Lower leg skin (tissue), 4 donors: ENCODE measurements at places on chromosomes 16 and 17.

DNA sequence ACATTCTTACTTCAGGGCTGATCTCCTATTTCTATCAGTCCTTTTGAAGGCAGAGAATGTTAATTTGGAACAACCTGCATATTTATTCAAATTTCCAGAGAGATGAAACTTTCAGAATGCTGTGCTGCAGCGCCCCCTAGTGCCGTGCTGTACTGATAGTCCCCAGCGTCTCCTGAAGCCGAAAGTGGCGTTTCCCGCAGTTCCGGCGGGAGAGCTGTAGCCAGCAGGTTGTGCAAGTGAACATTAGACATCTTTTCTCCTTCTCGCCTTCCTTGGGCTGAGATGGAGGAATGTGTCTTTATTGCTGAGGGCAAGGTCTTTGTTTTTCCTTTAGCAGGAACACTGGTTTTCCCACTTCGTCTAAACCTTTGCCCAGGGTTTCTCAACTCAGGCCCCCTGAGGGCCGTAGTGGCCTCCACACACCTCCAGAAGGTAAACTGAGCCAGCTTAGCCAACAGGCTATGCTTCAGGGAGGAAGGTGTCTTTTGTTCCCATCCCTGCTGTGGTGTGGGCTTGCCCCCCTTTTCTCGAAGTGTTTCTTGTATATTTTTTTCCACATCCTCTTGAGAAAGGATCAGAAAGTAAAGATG is 26.4 kb downstream of the USP10 start:
- peak; percentile 89 for DNase-seq

GRCh38 chr16:28321700-28322411 is 29.5 kb downstream of the SBK1 start:
- DNase-seq: no peak

DNA sequence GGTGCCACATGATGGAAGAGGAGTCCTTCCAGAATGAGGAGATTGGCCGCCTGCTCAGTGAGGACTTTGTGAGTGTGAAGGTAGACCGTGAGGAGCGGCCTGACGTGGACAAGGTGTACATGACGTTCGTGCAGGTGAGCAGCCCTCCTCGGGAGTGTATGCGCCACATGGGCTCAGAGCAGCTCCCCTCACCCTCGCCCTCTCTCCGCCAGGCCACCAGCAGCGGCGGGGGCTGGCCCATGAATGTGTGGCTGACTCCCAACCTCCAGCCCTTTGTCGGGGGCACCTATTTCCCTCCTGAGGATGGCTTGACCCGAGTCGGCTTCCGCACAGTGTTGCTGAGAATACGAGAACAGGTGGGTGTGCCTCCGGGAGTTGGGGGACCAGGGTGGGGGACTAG is 1.9 kb downstream of the SPATA20 start:
- no peak for DNase-seq

DNA sequence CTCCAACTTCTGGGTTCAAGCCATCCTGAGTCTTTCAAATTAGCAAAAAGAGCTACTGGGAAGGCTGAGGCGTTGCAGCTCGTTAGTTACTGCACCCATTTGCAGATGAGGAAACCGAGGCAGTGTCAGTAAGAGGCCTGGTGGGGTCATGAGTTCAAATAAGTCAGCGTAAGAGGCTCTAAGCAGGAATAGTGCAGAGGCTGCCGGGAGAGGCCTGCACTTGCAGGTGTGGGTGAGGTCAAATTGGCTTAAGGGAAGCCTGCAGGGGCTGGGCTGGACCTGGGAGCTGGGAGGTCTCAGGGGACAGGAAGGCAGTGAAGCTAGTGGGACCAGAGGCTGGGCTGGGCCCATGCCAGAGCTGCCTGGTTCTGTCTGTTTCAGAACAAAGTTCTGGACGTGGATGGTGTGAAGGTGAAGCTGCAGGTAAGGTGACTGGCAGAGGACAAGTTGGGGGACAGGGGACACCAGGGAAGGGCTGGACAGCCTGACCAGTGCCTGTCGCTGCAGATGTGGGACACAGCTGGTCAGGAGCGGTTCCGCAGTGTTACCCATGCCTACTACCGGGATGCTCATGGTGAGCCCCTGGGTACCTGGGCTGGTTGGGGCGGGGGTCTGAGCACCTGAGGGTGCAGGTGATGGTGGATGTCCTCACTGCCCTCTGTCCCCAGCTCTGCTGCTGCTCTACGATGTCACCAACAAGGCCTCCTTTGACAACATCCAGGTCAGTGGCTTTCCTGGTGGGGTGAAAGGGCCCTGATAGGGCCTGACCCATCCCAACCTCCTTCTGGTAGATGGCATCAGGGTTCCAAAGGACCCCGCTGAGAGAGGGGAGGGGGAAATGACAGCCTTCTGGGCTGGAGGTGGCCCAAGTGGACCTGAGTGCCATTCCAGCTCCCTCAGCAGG is 3.0 kb downstream of the RAB26 start:
- no peak for DNase-seq

GRCh38 chr17:1420163-1420562 is 20.1 kb upstream of the YWHAE start:
- no peak for DNase-seq

DNA sequence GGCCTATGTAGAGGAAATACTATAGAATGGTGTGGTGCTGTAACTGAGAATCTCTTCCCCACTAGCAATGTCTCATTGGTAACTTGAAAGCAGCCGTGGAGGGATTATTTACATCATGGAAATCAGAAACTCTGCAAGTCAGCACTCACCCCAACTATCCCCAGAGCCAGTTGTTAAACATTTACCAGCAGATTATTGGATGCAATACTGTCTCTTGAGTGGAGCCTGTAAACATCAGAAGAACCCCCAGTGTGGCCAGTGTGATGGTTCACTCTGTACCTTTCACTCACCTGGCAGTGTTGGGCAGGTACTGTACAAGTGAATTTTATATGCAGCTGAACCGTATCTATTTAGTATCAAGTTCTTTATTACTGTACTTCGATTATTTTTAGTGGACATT is 299.8 kb upstream of the SALL1 start:
- DNase-seq: no peak

DNA sequence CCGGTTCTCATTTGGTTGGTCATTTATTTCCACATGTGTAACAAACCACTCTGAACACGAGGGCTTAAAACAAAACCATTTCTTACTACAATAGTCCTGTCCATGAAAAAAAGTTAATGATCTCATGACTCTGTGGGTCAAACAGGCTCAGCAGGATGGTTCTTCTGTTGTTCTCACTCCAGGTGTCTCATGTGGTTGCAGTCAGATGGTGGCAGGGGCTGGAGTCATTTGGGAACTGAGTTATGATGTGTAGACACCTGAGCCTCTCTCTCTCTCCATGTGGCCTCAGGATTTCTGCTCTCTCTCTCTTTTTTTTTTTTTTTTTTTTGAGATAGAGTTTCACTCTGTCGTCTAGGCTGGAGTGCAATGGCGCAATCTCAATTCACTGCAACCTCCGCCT is 55.4 kb downstream of the RTN4RL1 start:
- no peak for DNase-seq

- DNase-seq: no peak
These were observed 53.4 kb downstream of the MFSD11 start for GRCh38 chr17:76791053-76791980.

DNA sequence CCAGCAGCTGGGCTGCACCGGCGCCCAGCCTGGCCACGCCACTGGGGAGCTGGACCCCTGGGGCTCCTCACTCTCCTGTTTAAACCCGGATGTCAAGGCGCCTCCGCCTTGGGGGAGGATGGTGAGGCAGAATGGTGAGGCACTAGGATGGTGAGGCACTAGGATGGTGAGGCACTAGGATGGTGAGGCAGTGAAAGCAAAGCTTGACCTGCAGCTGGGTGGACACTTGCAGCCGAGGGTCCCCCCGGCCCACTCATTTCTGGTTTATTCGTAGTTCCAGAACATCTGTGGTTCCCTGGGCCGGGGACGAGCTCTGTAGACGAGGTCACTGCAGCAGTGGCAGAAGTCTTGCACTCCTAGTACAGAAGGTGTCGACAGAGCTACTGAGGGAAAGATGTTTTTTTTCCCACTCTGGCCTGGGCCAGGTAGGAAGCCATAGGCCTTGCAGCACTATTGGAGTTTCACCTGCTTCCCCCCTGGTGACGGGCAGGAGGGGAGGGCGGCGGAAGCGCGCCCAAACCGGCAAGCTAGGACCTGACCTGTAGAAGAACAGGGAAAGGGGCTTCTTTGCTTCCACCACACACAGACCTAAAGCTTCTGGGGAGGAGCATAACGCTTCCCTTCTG is 1.1 kb upstream of the HNF1B start:
- no peak for DNase-seq

- no peak for DNase-seq
These were observed 131.5 kb upstream of the CHMP6 start for GRCh38 chr17:80860101-80860671.

DNA sequence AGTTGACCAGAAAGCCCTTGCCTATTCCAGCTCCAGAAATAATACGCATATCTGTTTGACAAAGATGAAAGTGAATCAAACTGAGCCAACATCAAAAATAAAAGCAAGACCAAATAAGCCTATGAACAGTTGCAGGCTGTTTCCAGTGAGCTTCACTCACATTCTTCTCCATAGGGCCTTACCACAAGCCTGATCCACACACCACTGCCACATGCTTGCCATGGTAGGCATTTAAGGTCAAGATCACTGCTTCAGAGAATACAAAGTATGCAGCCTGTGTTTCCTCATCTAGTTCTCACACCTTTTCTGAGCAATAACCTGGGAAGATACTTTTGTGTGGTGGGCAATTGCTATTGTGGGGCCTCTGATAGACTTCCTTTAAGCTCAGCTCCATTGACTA is 1060.2 kb downstream of the CDH11 start:
- no peak for DNase-seq

DNA sequence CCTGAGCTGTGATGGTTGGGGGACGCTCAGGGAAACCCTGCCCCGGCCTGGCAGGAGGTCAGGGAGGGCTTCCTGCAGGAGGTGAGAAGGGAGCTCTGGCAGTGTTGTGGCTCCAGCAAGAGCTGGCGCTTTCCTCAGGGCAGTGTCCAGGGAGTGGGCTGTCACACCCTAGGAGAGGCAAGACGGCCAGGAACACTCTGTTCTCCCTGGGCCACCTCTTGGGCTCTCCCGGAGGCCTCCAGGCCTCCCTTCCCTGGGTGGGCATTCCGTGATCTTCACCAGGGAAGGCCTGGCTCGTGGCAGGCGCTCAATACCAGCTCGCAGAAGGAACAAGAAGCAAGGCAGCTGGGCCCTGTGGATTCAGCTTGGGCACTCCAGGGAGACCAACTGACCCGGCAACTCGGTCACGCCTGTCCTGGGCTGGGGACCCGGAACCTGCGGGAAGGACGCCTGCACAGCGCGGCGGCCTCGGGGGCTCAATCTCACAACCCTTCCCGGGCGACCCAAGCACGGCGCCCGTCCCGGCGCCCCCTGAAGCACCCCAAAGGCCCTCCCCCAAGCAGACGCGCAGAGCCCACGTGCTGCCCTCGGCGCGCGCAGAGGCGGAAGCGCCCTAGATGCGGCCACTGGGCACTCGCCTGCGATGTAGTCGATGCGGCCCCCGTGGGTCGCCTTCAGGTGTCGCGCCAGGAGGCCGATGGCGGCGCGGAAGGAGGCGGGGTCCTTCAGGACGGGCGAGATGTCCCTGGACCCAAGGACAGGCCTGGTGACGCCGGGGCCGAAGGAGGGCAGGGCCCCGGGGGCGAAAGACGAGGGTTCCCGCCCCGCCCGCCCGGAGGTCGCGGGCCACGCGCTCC is 588 bp downstream of the APRT start:
- DNase-seq: peak; percentile 94

DNA sequence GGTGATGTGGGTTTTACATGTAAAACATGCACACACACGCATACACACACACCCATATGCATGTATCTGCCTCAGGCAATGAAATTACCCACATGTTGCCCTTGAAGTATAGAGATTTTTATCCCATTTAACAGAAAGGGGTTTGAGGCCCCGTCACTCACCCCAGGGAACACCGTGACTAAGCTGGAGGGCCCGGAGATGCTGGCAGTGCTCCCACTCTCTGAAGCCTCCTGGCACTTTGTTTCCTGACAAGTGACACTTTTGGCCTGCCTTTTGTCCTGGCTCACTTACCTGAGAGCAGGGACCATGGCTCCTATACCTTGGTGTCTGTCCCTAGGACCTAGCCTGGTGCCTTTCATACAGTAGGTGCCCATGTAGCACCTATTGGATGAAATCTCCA is 50.0 kb upstream of the TNRC6C start:
- DNase-seq: no peak

DNA sequence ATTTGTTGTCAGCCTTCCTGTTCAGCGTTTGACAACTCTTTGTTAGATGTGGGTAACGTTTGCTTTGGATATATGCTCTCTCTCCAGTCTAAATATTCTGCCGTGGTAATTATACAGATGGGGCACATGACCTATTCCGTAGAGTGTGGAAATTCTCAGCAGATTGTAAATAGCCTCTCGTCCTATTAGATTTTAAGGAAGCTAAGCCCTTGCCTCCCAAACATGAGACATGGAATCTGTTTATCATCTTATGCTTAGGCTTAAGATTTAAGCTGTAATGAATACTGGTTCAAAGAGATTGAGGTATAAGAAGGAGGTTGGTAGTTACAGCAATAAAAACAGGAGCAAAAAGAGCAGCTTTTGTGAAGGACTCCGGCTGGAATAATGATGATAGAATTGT is 87.4 kb downstream of the RBFOX1 start:
- no peak for DNase-seq

GRCh38 chr17:16269658-16270057 is 52.6 kb downstream of the PIGL start:
- no peak for DNase-seq

DNA sequence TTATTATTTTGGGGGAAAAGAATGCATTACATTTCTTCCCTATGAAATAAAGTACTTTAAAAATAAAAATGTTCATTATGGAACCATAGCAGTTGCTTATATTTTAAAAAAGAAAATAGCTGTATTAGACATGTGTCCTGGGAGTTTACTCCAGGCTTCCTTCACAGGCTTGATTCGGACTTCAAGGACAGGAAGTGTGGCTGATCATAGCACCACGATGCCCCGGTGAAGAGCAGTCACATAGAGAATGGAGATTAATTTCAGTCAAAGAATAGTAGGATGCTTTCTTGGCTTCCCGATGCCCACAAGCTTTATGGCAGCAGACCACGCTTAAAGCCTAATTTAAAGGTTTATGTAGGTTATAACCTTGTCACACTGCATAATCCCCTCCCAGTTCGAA is 125.1 kb downstream of the NPIPB5 start:
- no peak for DNase-seq

DNA sequence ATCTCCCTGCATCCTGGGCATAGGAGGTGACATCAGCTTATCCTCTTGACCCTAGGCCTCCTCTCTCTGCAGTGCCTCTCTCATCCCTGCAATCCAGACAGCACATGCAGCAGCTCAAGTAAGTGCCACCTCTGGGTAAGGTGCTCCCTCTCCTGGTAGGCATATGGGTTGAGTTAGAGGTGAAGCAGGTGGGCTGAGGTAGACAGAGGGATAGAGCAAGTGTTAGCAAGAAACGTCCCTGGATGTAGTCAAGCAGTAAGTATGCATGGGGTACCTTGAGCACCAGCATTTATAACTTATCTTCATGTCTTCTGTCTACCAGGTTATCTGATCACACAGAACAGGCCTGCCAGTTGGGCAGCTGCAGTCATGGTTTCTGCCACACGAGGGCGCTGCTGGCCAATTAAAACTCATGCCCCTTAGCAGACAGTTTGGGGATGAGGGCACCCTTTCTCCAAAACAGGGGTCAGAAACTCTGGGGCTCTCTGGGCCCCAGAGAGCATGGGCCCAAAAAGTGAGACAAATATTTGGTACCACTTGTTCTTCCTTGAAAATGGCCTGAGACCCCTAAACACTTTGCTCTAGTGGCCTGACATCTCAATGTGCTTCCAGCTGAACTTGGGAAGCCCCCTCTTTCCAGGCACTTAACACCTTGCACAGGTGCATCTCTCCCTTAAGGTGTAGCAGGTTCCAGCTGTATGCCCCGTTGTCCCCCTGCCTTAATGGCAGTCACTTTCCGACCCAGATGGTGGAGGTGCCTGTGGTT is 59.8 kb downstream of the NEUROD2 start:
- peak; percentile 67 for DNase-seq

- no peak for DNase-seq
These were observed 981 bp downstream of the KCNH4 start for GRCh38 chr17:42179911-42180410.
